Stimulated activated CD4-positive, alpha-beta T cell treated with anti-CD3 and anti-CD28 coated beads, Interleukin-1b, Interleukin-23, amount 100 ng/mL, for 1 hour (primary cell): ENCODE measurements at places on chromosomes 6 and 20.

DNA sequence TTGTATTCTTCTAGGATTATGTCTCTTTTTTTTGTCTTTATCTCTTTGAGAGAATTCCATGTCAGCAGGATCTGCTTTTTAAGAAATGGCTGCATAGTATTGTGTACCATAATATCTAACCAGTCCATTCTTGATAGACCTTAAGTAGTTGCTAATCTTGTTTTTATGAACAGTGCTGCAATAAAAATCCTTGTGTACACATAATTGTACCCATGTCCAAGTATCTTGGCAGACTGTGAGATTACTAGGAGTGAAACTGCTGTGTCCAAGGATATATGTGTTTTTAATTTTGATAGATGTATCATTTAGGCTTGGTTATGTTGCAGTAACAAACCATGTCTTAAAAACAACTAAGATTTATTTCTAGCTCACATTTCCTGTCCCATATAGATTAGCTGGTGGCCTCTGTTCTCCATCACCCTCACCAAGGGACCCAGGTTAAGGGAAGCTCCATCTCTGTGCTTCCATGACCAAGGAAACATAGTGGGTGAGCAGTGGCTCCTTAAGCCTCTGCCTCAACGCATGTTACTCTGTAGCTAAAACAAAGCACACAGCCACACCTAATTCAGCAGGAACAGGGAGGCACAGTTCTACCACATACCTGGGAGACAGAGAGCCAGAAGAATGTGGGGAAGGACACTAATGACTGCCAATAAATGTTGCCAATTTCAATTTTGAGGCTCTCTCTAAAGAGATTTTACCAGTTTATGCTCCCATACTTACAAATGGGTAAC lies 12.1 kb upstream of the SUMO4 start:
- DNase-seq, result no peak

DNA sequence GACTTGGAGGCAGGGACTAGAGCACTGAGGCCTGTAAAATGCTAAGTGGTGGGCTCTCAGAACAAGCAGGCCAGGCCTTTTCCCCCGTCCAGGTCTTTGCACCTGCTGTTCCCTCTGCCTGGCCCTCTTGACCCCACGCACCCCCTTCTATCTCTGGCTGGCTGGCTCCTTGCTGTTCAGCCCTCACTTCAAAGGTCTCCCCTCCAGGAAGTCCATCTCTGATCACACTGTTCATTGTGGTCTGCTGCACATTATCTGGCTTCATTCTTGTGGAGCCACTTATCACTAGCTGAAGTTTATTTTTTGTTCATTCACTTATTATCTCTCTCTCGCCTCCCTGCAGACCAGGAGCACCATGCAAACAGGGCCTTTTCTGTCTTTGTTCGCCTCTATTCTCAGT lies 24.5 kb downstream of the SLC13A3 start:
- DNase-seq, result no peak

- DNase-seq, result no peak
Observed at GRCh38 chr6:114404339-114404955, 61.6 kb upstream of the HS3ST5 start.

DNA sequence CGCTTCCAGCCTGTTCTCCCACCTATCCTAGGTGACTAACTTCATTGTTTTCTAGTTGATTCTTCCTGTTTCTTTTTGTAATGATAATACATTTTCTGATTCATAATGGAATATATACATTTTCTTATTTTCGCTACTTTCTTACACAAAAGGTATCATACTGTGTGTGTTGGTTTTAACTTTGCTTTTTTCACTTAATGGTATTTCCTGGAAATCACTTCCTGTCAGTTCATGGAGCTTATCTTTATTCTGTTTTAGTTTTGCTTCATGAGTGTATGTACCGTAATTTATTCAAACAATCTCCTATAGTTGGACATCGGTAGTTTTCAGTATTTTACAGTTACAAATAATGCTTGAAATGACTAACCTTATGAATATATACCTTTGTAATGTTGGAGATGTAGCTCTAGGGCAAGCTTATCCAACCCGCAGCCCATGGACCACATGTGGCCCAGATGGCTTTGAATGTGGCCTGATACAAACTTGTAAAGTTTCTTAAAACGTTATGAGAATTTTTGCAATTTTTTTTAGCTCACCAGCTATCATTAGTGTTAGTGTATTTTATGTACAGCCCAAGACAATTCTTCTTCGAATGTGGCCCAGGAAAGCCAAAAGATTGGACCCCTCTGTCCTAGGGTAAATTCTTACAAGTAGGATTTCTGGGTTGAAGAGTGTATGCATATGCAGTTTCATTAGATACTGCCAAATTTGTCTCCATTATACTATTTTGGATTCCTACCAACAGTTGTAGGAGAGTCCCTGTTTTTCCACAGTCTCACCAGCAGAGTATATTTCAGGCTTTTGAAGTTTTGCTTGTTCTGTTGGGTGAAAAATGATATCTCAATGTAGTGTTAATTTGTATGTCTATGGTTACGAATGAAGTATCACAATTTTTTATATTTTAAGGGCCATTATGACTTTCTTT lies 16.7 kb downstream of the TRMT11 start:
- no peak for DNase-seq

- DNase-seq, result no peak
Observed at GRCh38 chr20:23517719-23518118, 26.8 kb downstream of the CST8 start.

DNA sequence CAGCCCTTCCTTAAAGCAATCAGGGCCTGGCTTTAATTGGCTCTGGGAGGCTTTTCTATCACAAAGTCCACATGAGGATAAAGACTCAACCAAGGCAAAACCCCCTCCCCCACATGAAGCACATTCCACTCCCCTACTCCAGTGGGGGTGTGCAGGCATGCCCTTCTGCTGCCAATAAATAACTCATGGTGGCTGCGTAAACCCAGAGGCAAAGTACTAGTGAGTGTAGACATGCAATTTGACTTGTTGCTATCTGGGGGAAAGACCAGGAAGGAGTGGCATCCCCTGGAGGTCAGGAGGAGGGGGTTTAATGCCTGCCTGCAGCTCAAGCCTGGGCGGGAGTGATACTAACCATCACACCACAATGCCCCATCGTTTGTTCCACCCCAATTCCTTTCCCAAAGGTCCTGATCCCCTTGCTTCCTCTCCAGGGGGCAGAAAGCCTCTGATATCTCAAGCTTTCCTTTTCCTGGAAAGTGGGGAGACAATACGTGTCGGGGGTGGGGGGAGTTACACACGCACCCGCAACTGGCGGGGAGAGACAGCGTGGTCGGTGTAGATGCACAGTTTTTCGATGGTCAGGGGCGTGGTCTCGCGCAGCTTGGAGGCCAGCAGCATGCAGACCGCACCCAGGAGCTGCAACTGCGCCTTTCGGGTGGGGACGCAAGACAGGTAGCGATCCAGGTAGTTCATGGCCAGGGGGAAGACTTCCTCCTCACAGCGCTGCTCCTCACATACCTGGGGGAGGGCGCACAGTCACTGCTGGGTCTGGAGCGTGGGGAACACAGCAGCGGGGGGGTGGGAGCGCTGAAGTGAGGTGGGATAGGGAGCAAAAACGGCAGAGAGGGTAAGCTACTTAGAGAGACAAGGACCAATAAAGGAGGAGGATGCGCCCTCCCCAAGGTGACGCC lies 1.5 kb downstream of the CCND3 start:
- no peak for DNase-seq

GRCh38 chr6:18481870-18482269 lies 94.7 kb downstream of the RNF144B start:
- DNase-seq, result no peak

- DNase-seq, result no peak
Observed at GRCh38 chr6:73879501-73880293, 183.7 kb downstream of the CD109 start.

DNA sequence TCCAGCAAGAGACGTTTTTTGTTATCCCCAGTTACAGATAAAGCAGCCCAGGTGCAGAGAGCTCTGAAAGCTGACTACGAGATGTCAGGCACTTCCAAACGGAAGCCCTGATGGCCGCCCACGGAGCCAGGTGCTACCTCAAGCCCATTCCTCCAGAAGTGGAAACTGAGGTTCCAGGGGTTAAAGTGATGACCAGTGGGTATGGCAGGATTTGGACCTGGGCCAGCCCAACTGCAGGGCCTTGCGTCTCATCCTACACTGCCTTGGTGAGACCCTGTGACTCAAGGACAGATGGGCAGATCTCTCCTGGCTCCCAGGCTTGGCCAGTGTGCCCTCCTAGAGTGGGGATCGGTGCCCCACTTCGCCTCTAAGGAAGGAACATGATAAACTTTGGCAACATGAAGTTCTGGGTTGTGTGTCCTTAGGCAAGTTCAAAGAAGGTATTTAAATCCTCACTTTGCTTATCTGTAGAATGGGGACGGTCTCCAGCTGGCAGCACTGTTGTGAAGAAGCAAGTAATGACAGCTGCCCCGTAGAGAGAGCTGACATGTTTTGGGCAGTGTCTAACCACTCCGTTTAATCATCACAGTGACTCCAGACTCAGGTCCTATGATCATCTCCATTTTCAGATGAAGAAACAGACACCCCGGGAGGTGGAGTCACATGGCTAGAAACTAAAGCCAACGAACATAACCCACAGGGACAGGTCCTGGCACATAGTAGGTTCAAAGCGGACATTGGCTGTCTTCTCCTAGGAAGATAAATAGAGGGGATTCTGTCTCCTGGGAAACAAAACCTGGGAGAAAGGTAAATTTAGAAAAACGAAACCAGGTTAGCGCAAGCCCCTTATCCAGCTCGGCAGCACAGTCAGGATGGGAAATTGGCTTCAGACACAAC lies 34.4 kb upstream of the CDH22 start:
- DNase-seq, result no peak

DNA sequence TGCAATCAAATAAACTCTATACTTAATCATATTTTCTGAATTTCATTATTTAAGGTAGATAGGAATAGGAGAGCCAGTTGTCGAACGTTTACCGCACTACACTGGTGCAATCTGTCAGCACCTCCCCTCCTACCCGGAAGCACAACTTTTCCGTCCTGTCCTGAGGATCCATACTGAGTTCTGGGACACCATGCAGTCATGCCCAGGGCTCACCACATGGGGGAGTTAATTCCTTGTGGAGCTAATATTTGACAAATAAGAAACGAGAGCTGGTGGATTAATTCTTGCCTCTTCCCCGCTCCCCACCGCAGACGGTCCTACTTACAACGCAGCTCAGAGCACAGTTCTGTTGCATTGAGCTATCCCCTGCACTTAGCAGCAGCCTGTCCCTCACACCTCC lies 107.7 kb upstream of the RALGAPA2 start:
- DNase-seq, result no peak

DNA sequence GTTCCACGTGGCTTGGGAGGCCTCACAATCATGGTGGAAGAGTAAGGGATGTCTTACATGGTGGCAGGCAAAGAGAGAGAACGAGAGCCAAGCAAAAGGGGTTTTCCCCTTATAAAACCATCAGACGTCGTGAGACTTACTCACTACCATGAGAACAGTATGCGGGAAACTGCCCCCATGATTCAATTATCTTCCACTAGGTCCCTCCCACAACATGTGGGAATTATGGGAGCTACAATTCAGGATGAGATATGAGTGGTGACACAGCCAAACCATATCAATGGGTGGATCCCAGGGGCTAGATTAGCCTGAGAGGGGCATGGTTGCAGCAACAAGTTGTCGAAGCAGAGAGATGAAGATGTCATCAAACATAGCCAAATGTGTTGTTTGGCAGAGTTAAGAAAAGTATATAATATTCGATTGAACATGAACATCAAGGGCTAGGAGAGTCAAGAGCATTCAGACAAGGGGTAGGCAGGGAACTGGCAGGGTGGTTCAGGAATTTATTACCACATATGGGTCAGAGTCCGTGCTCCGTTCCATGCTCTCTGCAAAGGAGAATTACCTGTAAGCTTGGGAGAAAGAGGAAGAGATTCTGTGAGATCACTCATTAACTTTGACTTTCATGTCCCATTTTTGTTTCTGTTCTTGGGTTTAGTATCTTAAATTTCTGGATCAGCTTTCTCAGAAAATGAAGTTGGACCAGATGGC lies 98.8 kb downstream of the CCDC170 start:
- DNase-seq, result no peak

DNA sequence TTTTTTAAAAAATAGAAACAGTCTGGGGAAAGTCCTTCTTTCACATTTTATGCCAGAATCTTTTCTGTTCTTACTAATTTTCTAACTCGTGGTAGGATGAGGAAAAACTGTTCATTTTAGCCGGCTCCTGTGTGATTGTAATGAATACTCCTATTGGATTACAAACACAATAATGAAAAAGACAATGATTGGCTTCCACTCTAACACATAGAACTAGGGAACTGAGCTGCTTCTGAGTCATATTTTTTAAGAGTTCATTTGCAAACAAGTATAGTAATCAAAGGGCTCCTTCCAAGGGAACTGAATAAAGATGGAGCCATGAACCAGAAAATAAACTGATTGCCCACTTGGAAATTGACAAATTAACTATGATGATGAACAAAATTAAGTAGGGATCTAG lies 265.3 kb upstream of the TCF21 start:
- no peak for DNase-seq

GRCh38 chr6:6409397-6410030 lies 89.1 kb upstream of the F13A1 start:
- no peak for DNase-seq

GRCh38 chr6:94245395-94245794 lies 826.0 kb upstream of the EPHA7 start:
- no peak for DNase-seq

DNA sequence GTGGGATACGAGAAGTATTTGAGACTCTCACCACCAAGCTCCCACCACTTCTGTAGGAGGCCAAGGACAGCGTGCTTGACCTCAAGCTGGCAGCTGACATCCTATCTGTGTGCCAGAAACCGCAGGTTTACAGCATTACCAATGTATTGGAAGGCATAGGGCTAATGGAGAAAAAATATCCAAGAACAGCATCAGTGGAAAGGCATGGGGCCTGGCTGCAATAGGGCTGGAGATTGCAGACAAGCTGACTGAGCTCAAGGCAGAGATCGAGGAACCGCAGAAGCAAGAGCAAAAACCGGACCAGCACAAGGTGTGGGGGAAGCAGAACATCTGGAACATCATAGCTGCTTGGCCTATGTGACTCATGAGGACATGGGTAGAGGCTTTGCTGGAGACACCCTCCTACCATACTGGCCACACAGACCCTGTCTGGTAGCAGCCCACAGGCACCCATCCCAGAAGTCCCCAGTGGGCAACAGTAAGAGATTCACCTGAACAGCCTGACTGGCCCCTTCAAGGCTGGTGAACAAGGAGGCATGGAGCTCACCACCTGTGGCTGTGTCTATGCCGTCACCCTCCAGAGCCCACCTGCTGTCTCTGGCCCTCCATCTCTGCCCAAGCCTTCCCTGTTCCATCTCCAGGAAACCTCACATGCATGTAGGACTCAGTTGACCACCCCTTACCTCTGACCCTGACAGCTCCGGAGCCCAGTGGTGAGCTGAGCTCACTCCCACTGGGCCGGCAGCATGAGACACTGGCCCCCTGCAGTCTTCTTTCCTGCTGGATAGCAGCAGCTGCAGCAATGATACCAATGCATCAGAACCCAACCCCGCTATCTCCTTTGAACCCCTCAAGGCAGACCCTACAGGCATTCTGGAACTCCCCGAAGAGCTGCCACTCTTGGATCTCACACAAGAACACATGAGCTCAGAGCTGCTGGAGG lies 171.1 kb downstream of the KIF6 start:
- DNase-seq, result no peak

- DNase-seq, result no peak
Observed at GRCh38 chr6:53910834-53911233, 116.0 kb downstream of the LRRC1 start.

- DNase-seq, result no peak
Observed at GRCh38 chr20:5172903-5173463, 46.2 kb downstream of the CDS2 start.
